NCI-H1436 (cell line): ENCODE measurements at places on chromosomes 1 and 21.
A peak's percentile ranks its signal among the peaks of the same experiment; 100 is the strongest.

DNA sequence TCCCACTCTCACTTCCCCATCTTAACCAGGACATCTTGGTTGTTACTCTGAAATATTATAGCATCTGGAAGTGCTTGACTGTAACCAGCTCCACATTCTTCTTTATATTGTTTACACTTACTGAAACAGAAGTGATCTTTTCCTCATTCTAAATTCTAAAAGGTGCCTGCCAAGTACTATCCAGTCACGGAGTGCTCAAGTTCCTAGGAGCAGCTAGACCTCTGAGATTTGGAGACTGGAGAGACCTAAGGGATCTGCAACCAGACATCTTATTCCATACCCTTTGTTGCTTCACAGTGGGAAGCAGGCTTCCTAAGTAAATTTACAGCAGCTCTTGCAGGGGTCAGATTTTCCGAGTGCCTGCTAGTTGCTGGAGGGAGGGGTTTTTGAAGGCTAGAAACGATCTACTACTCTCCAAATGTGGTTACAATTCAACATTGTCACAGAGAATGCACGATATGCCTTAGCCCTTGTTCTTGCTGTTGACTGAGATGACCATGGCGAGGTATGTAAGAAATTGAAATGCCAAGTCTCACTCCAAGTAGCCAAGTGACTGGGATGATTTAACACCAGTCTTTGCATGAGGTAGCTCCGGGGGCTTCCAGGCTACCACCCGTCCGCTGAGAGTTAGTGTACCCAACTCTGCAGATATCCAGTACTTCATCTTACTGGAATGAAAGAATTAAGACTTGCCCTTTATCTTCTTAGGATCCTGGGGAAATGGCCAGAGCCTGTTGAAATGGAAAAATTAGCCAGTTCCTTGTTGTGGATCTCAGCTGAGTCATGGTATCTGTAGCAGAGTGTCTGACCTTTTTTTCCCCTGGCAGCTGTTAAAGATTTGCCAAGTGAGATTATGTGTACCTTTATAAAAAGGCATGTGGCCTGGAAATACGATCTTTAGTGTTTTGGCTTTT, 150.8 kb downstream of the MAST2 start:
- no peak for DNase-seq

DNA sequence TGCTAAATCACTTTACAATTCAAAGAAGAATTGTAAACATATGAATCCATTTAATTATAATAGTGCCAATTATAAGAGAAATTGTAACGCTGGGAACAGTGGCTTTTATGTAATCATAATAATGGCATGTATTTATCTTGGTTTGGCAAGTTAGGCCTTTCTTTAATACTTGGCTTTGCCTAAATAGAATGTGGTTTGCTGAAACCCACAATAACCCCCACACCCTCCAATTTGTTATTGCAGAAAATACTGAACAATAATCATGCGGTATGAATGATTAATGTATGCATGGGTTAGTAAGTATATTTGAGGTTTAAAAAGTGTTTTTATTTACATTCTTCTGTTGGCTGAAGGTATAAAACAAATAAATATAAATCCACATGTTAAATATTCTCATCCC, 138.2 kb downstream of the NFIA start:
- peak; percentile 19 for DNase-seq

DNA sequence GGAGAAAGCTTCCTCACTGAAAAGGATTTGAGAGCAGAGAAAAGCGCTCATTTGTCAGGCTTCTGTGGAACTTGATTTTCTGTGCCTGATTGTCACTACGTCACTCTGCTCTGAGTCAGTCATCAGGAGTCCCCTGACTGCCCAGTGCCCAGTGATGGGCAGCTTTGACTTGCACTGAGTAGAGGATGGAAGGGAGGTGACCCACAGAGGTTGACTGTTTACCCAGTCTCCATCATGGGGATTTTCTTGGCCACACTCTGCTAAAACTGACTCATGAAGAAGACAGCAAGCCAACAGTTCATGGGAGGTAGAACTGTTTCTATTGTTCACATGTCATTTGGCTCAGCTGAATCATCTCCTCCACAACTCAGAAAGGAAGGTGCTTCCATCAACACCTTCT, 82.1 kb upstream of the DUSP10 start:
- DNase-seq: no peak

- DNase-seq: no peak
Observed at GRCh38 chr1:93533677-93534076, 85.8 kb downstream of the FNBP1L start.

GRCh38 chr1:76021846-76022245, 52.7 kb upstream of the ST6GALNAC3 start:
- DNase-seq: no peak

DNA sequence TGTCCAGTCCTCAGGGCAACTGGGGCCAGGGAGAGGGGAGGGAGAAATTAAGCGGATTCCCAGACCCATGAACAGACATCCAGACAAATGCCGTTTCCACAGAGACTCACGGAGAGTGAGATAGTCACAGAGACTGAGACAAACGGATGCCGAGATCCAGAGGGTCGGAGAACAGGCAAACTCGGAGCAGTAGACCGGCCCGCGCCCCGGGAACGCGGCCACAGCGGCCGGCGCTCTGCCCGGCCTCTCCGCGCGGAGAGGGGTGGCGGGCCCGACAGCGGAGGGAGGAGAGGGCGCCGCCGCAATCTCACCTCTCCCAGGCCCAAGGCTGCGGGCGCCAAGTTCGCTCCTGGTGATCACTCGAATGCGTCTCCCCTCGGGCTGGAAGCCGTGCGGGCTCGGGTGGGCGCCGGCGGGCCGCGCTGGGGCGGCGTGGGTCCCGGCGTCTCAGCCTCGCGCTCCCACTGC, 831 bp upstream of the FOXD2 start:
- DNase-seq: no peak

- DNase-seq: no peak
Observed at GRCh38 chr1:198273748-198274295, 117.0 kb downstream of the NEK7 start.

- DNase-seq: no peak
Observed at GRCh38 chr1:53641481-53642214, 97.3 kb downstream of the GLIS1 start.

GRCh38 chr1:224089583-224089982, 24.3 kb upstream of the FBXO28 start:
- no peak for DNase-seq

DNA sequence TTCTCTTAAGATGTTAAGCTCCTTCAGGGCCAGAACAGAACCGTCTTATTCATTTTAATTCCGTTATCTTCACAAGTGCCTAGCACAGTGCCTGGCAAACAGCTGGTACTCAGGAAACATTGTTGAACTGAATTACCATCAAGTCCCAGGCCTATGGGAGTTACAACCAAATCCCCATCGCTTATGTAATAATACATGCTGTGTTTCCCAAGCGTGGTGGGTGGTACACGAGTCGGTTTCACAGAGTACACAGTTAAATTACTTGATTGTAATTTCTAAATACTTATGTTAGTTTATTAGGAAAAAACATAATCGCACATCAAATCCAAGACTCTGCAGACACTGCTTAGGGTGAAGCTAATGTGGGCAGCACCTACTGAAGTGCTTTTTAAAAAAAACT, 1.0 kb downstream of the ANGEL2 start:
- DNase-seq: peak; percentile 12
